Activated CD4-positive, alpha-beta memory T cell treated with anti-CD3 and anti-CD28 coated beads, Interleukin-2, amount 10 ng/mL, durations not matched to agents 7 days and 5 days (primary cell): ENCODE measurements at places on chromosomes 1 and 21. TPM values are rescaled to one million over a fixed set of nuclear protein-coding genes. Genes with fewer than 3 reads are reported as not detected.

KRTAP21-2 gene
- not detected for total RNA-seq

- H3K27me3 ChIP-seq, result no peaks in the 10 kb centered on the region
- no peak overlapping the region for H3K27ac ChIP-seq
- no peaks in the 10 kb centered on the region for H3K4me1 ChIP-seq
- no peak overlapping the region for H3K4me3 ChIP-seq
- no peaks in the 10 kb centered on the region for H3K36me3 ChIP-seq
- DNase-seq, result no peak
These were observed 68.7 kb downstream of the TEX35 start for GRCh38 chr1:178581351-178582303.

DNA sequence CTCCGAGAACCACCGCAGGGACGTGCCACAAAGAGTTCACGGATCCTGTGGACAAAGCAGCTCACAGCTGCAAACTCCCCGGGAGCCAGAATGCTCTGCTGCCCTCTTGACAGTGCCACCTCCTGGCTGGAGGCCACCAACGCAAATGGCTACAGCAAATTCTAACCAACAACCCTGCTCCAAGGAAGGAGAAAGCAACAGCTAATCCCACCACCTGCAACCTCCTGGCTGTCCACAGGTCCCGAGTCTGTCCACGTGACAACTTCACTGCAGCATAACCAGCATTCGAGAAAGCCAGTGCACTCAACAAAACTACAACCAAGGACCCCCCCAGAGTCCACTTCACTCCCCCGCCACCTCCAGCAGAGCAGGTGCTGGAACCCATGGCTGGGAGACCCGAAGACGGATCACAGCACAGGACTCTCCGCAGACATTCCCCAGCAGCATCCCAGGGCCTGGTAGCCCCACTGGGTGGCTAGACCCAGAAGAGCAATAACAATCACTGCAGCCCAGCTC lies 17.3 kb downstream of the POFUT2 start:
- H3K4me3 ChIP-seq, result no peak overlapping the region
- H3K27ac ChIP-seq, result no peak overlapping the region
- DNase-seq, result no peak

GRCh38 chr1:36924282-36924811 lies 110.0 kb downstream of the GRIK3 start:
- no peaks in the 10 kb centered on the region for H3K4me1 ChIP-seq
- H3K36me3 ChIP-seq, result no peaks in the 10 kb centered on the region
- peak; percentile 60 for DNase-seq
- no peak overlapping the region for H3K27ac ChIP-seq
- no peaks in the 10 kb centered on the region for H3K27me3 ChIP-seq

DNA sequence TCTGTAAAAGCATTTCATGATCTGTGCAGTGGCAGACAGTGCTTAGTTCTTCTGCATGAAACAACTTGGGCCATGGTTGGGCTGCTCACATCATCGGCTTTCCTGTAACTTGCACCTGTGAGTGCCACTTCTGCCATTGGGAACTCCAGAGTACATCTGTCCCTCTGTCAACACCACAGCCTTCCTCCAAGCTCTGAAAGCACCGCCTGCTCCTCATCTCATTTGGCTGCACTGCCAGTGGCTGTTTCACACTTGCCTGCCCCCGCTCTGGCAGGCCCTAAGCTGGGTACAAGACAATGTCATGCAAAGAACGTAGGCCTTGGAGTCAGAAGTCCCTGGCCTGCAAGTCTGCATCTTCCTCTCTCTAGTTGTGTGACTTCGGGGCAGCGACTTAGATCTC lies 46.4 kb downstream of the DDX20 start:
- H3K36me3 ChIP-seq, result no peaks in the 10 kb centered on the region
- no peaks in the 10 kb centered on the region for H3K4me1 ChIP-seq
- H3K27ac ChIP-seq, result no peak overlapping the region
- H3K4me3 ChIP-seq, result no peak overlapping the region
- DNase-seq, result no peak

NOS1AP gene
- total RNA-seq, result not detected

FALEC gene
- not detected for total RNA-seq

- H3K27me3 ChIP-seq, result no peaks in the 10 kb centered on the region
- H3K4me1 ChIP-seq, result no peaks in the 10 kb centered on the region
- no peak for DNase-seq
- no peak overlapping the region for H3K27ac ChIP-seq
- H3K36me3 ChIP-seq, result no peaks in the 10 kb centered on the region
These were observed 311.9 kb upstream of the PTBP2 start for GRCh38 chr1:96409689-96410088.

KIAA0040 gene
- 80.2 TPM for total RNA-seq

RCSD1 gene
- total RNA-seq, result 155 TPM

DNA sequence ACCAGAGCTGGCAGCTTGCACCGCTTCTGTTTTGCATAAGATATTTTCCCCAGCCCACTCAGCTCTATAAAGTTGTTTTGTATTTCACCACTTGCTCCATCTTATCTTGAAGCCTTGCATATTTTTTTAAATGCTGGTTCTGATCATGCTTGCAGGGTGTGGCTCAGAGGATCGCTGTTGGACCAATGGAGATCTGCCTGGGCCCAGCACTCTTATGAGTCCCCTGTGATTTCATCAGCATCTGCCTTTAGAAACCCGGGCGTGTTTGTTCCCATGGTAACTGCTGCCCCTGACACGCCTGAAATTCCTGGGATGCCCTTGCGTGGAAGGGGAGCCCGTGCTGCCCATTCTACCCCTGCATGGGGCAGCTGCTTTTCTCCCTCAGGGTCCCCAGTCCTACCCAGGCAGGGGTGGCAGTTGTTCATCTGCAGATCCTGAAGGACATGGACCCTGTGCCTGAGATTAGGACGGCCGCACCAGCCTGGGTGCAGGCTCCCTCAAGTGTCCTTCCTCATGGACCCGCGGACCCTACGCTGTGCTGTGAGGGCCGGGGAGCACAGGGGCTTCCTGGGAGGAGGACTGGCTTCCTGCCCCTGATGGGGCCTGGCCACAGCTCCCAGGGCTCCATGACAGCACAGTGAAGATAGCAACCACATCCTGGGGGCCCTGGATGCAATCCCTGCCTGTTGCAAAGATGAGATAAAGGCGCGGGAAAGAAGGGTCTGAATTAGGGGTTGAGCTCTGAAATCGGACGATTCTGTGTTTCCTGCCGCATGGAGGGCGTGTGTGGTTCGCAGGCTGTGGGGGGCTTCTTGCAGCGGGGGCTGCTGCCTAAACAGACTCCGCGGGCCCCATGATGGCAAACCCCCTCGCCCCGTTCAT lies 226.5 kb downstream of the SDCCAG8 start:
- peak; percentile 22 for DNase-seq
- H3K36me3 ChIP-seq, result no peaks in the 10 kb centered on the region
- H3K27me3 ChIP-seq, result peaks cover 2% of the 10 kb centered on the region
- H3K4me1 ChIP-seq, result peaks cover 21% of the 10 kb centered on the region
- no peak overlapping the region for H3K27ac ChIP-seq
- peak overlapping the region; percentile 59 for H3K4me3 ChIP-seq

- H3K27me3 ChIP-seq, result peaks cover 28% of the 10 kb centered on the region
- no peak for DNase-seq
- H3K4me3 ChIP-seq, result no peak within 1 kb of the TSS
- peaks cover 8% of the 10 kb centered on the region for H3K4me1 ChIP-seq
These were observed at the start of gene LRRC7 for GRCh38 chr1:69567652-69568420. TSS of gene LRRC7 (plus strand) at chr1:69567922. CDS start at chr1:69568640, 718 bp downstream.

CFAP74 gene
- not detected for total RNA-seq

DNA sequence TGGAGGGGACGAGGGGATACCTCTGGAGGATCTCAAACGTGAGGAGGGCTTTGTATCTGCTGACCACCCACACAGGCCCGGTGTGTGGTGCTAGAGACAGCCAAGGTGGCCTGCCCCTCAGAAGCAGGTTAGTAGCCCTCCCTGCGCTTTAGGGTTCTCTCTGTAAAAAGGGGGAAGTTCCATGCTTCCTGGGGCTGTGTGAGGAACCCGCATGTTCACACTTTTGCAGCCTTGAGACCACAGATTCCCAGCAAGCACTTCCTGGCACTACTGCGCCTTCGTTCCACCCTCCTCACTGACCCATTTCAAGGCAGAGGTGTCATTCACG lies 7.9 kb upstream of the GUCA2B start:
- no peak overlapping the region for H3K4me3 ChIP-seq
- no peaks in the 10 kb centered on the region for H3K36me3 ChIP-seq
- H3K4me1 ChIP-seq, result peaks cover 4% of the 10 kb centered on the region
- H3K27ac ChIP-seq, result no peak overlapping the region
- no peak for DNase-seq

- no peak for DNase-seq
- no peaks in the 10 kb centered on the region for H3K4me1 ChIP-seq
- no peak overlapping the region for H3K4me3 ChIP-seq
These were observed 16.5 kb downstream of the DMRTB1 start for GRCh38 chr1:53475664-53476063.

COL9A2 gene
- 8.2 TPM for total RNA-seq

- H3K36me3 ChIP-seq, result peaks cover 2% of the 10 kb centered on the region
- peaks cover 4% of the 10 kb centered on the region for H3K4me1 ChIP-seq
- H3K27me3 ChIP-seq, result no peaks in the 10 kb centered on the region
- DNase-seq, result no peak
- no peak overlapping the region for H3K27ac ChIP-seq
These were observed 33.8 kb downstream of the PATJ start for GRCh38 chr1:61776091-61776490.

- H3K27ac ChIP-seq, result no peak overlapping the region
- H3K4me3 ChIP-seq, result no peak overlapping the region
- no peaks in the 10 kb centered on the region for H3K4me1 ChIP-seq
- no peaks in the 10 kb centered on the region for H3K36me3 ChIP-seq
- no peak for DNase-seq
These were observed 124.2 kb upstream of the OLFM3 start for GRCh38 chr1:102120910-102121309.

DNA sequence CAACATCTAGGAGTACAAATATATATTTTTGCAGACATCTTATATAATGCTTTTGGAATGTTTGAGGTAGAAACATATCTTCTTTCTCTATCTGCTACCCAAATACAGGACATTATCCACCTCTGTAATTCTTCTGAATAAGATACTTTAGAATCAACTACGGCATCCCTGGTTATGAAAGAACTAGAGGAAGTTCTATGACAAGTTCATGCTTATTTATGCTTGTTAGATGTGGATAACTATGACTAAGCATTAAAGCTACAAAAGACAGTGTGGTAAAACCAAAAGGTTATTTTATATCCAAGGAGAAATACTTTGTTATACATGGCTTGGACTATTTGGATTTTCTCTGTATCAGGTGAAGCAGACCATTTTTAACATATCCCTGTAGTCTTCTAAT lies 894.0 kb downstream of the KCNT2 start:
- H3K4me3 ChIP-seq, result no peak overlapping the region
- no peak for DNase-seq
- H3K4me1 ChIP-seq, result no peaks in the 10 kb centered on the region
- no peaks in the 10 kb centered on the region for H3K27me3 ChIP-seq
- H3K36me3 ChIP-seq, result no peaks in the 10 kb centered on the region

FCRL4 gene
- total RNA-seq, result not detected

GRCh38 chr1:46342084-46342656 lies 1.6 kb downstream of the NSUN4 start:
- peaks cover 32% of the 10 kb centered on the region for H3K36me3 ChIP-seq
- H3K4me1 ChIP-seq, result peaks cover 44% of the 10 kb centered on the region
- peak; percentile 28 for DNase-seq

ELF3 gene
- 0.38 TPM for total RNA-seq

- no peaks in the 10 kb centered on the region for H3K36me3 ChIP-seq
- peaks cover 2% of the 10 kb centered on the region for H3K27me3 ChIP-seq
- no peak overlapping the region for H3K27ac ChIP-seq
- no peak overlapping the region for H3K4me3 ChIP-seq
These were observed 16.1 kb downstream of the NAV1 start for GRCh38 chr1:201554789-201555592.

DNA sequence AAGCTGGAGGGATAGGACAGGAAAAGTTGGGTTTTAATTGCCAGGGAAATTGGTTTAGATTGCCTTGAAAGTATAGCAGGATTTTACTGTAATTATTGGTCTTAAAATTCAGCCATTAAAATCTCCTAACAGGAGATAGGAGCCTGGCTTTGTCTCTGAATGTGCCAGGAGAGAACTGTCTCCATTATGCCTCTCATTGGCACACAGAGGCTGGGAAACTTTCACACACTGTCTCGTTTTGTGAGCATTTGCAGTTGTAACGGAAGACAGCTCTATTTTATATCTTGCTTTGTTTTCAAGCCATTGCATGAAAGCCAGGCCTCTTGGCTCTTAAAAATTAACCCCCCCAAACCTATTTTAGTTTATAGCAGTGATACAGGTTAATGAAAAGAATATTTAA lies 12.5 kb downstream of the DNAJC6 start:
- H3K36me3 ChIP-seq, result peaks cover 11% of the 10 kb centered on the region
- H3K27me3 ChIP-seq, result no peaks in the 10 kb centered on the region
- no peak for DNase-seq
- peaks cover 6% of the 10 kb centered on the region for H3K4me1 ChIP-seq
- H3K4me3 ChIP-seq, result no peak overlapping the region

DNA sequence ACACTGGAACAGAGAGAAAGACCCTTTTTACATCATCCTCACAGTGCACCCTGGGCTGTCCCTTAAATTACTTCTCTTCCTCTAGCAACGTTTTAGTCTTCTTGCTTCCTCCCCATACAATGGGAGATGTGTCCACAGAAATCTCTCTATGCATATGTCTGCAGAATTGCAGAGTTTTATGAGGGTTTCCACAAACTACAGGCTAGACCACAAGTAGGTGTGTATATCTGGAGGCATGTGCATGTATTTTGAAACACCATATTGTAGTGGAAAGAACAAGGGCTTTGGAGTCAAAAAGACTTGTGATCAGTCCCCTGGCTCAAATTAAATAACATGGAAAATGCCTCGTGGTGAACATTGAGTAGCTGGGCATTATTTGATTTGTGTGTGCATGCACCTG lies 121.3 kb upstream of the IPO9 start:
- H3K4me3 ChIP-seq, result no peak overlapping the region
- no peaks in the 10 kb centered on the region for H3K36me3 ChIP-seq
- no peaks in the 10 kb centered on the region for H3K4me1 ChIP-seq
- no peak for DNase-seq

AADACL3 gene
- not detected for total RNA-seq

- H3K27me3 ChIP-seq, result peaks cover 51% of the 10 kb centered on the region
- no peak overlapping the region for H3K27ac ChIP-seq
- no peaks in the 10 kb centered on the region for H3K36me3 ChIP-seq
- peak; percentile 39 for DNase-seq
These were observed 48.5 kb upstream of the ACOT11 start for GRCh38 chr1:54499360-54500106.

MSH4 gene
- total RNA-seq, result 0.25 TPM

GRCh38 chr1:230798491-230798890 lies 51.3 kb downstream of the CAPN9 start:
- no peak overlapping the region for H3K4me3 ChIP-seq
- H3K4me1 ChIP-seq, result no peaks in the 10 kb centered on the region
- H3K27ac ChIP-seq, result no peak overlapping the region
- H3K36me3 ChIP-seq, result no peaks in the 10 kb centered on the region

PLCH2 gene
- 33.8 TPM for total RNA-seq

DNA sequence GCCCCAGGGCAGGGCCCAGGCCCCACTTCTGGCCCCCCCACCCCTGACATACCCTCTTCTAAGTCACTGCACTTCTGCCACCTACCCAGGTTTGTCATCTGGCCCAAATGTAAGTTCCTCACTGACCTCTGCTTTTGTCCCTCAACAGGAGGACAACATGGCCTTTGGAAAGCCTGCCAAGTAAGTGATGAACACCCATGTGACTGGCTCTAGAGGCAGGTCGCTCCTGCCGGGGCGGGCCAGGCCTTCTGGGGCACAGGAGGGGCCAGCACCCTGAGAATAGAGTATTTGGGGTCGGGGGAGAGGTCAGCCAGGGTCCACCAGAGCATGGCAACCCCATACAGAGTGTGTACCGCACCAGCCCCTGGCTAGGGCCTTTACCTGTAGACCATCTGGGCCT lies 9.9 kb upstream of the SYTL1 start:
- H3K4me3 ChIP-seq, result no peak overlapping the region
- H3K36me3 ChIP-seq, result peaks cover 68% of the 10 kb centered on the region
